Activated gamma-delta T cell treated with anti-CD3 and anti-CD28 coated beads, Interleukin-2, amount 50 U/mL, for 16 hours (primary cell): ENCODE measurements at places on chromosomes 11 and 22.

GRCh38 chr22:20964799-20965103, 2.3 kb upstream of the AIFM3 start:
- DNase-seq = no peak

GRCh38 chr11:93832780-93833179, 17.6 kb downstream of the VSTM5 start:
- no peak for DNase-seq

GRCh38 chr11:128587415-128587814, at the start of gene ETS1:
Gene ETS1 (minus strand): TSS chr11:128587558. CDS start chr11:128573130, 14,428 bp downstream.
- no peak for DNase-seq

- no peak for DNase-seq
Observed at GRCh38 chr11:86814775-86815174, 14.4 kb downstream of the PRSS23 start.

GRCh38 chr11:114138411-114138810, 78.9 kb downstream of the ZBTB16 start:
- no peak for DNase-seq

DNA sequence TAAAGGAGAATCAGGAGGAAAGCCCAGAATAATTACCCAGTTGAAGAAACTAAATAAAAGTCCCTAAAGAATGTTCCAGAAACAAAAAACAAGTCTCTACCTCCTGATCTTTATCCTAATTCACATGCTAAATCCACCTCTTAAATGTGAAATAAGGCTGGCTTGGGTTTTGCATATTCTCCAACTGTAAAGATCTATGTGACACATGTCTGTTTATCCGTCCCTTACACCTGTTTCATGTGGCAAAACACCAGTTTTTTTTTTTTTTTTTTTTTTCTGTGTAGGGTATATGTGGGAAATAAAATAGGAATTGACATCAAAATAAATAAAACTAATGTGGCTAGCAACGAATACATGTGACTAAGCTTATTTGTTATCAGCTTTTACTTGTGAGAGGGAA, 70.5 kb downstream of the NARS2 start:
- no peak for DNase-seq

GRCh38 chr11:8259306-8259959, 4.2 kb downstream of the LMO1 start:
- DNase-seq = no peak

DNA sequence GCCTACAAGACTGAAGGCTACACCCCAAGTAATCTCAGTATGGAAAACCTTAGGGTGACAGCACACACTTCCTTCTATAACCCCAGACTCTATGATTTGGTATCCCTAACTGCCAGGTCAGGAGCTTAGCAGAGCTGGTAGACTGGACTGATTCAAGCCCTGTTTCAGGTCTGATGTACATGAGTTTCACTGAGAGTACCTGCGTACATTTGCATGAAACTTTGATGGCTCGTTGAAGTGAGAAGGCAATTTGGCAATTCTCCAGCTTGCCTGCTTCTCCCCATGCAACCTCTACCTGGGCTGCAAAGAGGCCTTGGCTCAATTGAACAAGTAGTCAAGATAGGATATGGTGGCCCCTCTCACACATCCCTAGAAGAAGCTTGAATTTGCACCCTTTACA, 10.2 kb downstream of the FIBIN start:
- no peak for DNase-seq

GRCh38 chr22:50053861-50054260, 4.2 kb downstream of the TTLL8 start:
- DNase-seq = no peak

DNA sequence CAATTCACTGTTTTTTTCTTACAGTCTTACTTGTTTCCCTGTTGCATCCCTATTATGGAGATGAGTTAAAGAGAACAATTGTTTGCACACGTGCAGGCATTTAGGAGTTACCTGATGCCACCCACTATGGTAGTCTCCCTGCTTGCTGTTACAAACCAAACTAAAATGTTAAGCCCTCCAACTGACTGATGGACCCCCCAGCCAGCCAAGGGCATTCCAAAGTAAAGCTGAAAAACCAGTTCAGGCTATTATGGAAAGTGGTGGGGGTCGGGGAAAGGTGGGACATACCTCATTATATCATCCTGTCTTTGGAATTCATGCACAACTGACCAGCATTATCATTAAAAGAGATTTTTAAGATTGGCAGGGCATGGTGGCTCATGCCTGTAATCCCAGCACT, 47.0 kb upstream of the GNAZ start:
- no peak for DNase-seq

DNA sequence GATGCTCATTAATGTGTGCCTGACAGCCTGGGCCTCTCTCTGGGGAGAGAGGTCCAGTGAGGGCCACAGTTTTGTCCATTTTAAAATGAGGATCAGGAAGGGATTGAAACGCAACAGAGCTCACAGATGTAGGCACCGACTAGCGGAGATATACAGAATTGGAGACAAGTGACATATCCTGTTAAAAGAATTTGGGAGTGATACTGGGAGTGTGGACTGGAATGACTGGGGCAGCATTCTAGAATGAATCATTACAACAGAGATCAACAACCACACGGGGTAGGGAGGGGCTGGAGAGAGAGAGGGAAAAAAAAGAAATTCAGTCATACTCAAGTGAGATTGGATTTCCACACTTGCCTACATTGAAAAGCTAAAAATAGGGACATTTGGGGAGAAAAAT, 2.5 kb upstream of the NCAM1 start:
- DNase-seq = no peak

- DNase-seq = no peak
Observed at GRCh38 chr11:23226331-23227077, 366.2 kb upstream of the CCDC179 start.

- no peak for DNase-seq
Observed at GRCh38 chr11:12280199-12280837, 97.1 kb upstream of the PARVA start.

DNA sequence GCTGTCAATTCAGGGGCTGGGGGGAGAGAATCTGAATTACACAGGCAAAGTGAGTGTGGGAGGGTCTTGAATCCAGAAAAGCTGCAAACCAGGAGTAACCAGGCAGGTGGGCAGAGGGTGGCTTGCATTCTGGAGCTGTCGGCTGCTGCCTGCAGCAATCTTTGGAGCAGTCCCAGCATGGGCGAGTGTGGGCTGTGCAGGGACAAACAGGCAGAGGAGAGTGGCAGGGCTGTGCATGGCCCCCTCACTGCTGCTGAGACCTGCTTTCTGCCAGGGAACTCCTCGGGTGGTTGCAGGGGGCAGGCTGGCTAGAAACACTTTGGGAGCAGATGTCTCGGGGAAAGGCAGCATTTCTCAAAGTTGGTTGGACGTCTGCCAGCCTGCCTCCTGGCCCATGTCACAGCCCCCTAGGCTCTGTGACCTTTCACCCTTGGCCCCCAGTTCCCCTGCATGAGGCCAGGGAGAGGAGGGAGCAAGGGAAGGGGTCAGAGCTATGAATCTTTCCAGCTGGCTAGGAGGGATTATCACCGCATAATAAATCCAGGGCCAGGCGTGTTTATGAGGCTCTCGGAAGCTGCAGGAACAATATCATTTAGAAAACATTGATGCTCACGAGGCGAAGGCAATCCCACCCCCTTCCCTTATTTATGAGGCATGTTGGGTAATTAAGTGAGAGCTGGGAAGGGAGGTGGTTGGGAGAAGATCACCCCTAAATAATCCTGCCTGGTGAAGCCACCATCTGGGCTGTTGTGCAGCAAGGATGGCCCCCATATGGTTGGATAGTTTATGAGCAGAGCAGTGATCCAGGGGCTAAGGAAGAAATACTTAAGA, 212.3 kb upstream of the NCAM1 start:
- DNase-seq = no peak

- DNase-seq = peak; percentile 5
Observed at GRCh38 chr11:128195057-128195751, 392.2 kb downstream of the ETS1 start.

- no peak for DNase-seq
Observed at GRCh38 chr22:22812031-22812905, 75.3 kb upstream of the IGLL5 start.

- no peak for DNase-seq
Observed at GRCh38 chr11:73296501-73297230, 11.4 kb upstream of the ARHGEF17 start.

DNA sequence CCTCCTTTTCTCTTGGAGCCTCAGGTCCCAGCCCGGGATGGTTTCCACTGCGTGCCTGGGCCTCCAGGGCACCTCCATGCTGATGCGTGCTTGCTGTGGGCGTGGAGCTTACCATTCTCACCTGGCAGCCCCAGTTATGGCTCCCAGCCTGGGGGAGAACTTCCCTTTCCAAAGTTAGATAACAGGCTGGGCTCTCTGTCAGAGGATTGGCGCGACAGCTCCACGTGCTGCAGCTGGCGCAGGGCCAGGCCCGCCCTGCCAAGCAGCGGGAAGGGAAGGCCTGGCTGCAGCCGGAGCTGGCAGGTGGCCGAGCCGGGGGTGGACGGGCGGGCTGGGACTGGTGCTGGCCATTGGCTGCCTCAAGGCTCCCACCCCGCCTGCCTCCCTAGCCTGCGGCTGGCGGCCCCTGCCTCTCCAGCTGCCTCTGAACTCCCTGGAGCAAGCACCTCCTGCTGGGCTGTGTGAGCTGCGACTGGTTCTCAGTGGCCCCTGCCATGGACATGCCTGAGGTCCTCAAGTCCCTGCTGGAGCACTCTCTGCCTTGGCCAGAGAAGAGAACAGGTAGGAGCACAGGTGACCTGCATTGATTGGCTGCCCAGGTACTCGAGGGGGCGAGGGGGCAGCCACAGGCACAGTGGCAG, 14.6 kb upstream of the TEF start:
- DNase-seq = no peak

GRCh38 chr11:98564881-98565280, 455.9 kb upstream of the CNTN5 start:
- no peak for DNase-seq

- no peak for DNase-seq
Observed at GRCh38 chr22:48173061-48173772, 1410.8 kb downstream of the TBC1D22A start.

- DNase-seq = peak; percentile 2
Observed at GRCh38 chr11:117143390-117143789, 697 bp upstream of the PAFAH1B2 start.

DNA sequence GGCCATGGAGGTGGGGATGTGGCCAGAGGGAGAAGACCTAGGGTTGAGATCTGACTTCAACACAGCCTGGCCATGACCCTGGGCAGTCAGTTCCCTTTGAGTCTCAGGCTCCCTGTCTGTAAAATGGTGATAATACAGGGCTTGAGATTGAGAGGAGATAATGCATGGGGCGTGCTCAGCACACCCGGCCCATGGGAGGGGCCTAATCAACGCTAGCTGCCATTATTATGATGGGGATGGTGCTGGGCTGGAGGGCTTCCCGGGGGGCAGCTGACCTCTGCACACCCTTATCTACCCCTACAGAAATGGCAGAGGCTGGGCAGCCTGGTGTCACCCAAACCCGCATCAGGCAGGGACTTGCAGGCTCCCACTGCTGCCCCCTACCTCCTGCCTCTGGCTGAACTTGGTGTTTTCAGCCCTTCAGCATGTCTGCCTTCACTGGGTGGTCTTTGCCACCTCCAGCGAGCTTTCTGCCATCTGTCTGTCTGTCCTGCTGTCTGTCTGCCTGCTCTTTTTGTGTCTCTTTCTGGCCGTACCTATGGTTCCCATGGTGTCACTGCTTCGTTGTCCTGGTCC, 84.5 kb downstream of the CACNA1I start:
- DNase-seq = no peak

- no peak for DNase-seq
Observed at GRCh38 chr11:86388198-86388597, 13.5 kb downstream of the CCDC81 start.

- DNase-seq = no peak
Observed at GRCh38 chr11:118547132-118547531, 16.1 kb downstream of the TMEM25 start.

- no peak for DNase-seq
Observed at GRCh38 chr22:25706197-25706596, 35.8 kb upstream of the MYO18B start.
